Esophagus mucosa (tissue), 1 donor: ENCODE measurements at places on chromosomes 16 and 17.
A peak's percentile ranks its signal among the peaks of the same experiment; 100 is the strongest.

DNA sequence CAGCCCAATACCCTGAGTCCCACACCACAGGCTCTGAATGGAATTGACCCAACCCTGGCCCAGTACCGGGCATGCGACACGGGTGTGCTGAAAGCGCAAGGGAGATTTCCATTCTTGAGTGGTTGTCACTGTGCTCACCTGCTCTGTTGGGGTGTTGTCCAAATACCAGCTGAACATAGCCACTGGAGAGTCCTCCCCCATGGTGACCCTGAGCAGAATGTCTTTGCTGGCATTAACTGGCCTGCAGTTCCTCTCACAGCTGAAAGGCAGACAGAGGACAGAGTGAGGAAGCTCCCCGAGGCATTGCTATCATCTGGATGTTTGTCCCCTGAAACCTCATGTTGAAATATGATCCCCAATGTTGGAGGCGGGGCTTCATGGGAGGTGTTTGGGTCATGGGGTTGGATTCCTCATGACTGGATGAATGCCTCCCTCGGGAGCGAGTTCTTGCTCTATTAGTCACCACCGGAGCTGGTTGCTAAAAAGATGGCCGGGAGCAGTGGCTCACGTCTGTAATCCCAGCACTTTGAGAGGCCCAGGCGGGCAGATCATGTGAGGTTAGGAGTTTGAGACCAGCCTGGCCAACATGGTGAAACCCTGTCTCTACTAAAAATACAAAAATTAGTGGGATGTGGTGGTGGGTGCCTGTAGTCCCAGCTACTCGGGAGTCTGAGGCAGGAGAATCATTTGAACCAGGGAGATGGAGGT is 57.3 kb upstream of the BCO1 start:
- peak; percentile 93 for ATAC-seq

DNA sequence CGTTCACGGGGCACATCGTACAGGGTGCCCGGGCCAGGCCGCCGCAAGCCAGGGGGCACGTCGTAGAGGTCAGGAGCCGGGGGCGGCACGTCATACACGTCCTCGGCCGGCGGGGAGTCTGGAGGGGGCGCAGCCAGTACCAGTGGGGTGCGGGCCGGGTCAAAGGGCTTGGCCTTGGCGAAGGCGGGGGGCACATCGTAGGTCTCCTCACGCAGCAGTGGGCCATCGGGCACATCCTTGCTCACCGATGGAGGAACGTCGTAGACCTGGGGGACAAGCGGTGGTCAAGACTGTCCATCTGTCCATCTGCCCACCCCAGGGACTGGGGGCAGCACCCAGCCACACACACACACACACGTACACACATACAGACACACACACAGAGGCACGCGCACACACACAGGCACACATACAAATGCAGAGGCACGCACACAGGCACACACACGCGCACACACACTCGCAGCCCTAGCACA is 15.7 kb downstream of the BCAR1 start:
- no peak for ATAC-seq

GRCh38 chr17:39073916-39074315 is 77.5 kb downstream of the PLXDC1 start:
- ATAC-seq: peak; percentile 62

- ATAC-seq: no peak
These were observed 35.7 kb downstream of the SMARCE1 start for GRCh38 chr17:40611840-40612474.

DNA sequence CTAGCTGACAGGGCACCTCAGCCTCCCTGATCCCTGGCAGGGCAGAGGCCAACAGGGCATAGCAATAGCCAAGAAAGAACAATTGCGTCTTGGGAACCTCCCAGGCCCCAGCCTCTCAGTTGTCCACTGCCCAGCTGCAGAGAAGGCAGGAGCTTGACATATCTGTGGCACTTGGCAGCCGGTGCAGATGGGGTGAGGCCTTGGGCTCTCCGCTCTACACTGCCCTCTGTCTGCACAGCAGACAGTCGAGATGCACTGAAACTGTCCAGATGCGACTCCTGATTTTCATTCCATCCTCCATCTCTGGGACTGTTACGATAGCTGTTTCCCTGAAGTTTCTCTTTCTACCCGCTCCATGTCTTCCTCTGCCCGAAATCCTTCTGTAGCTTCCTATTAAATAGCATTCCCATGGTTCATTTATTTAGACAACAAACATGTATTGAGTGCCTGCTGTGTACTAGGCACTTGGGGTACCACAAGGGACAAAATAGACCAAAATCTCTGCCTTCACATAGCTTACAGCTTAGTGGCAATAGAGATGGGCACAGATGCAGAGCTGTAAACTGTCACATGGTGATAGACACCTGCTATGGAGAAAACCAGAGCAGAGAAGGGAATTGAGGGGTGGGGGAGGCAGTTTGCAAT is 3.3 kb downstream of the POLR3E start:
- no peak for ATAC-seq

- peak; percentile 3 for ATAC-seq
These were observed 1.1 kb downstream of the DHRS11 start for GRCh38 chr17:36592716-36593321.

- ATAC-seq: no peak
These were observed 22.5 kb downstream of the MPHOSPH6 start for GRCh38 chr16:82147546-82147945.

- ATAC-seq: no peak
These were observed 6.0 kb downstream of the TIMM22 start for GRCh38 chr17:1002771-1003555.

- no peak for ATAC-seq
These were observed 352.4 kb downstream of the C16orf95 start for GRCh38 chr16:86964796-86965241.

- ATAC-seq: no peak
These were observed 107.8 kb downstream of the YPEL2 start for GRCh38 chr17:59439262-59439661.

GRCh38 chr17:49577963-49578362 is 2.3 kb downstream of the NXPH3 start:
- no peak for ATAC-seq

GRCh38 chr16:70740914-70741782 is 55.3 kb upstream of the MTSS2 start:
- no peak for ATAC-seq

GRCh38 chr17:550463-551180 is 164.0 kb downstream of the VPS53 start:
- no peak for ATAC-seq

- no peak for ATAC-seq
These were observed 6.9 kb downstream of the HERPUD1 start for GRCh38 chr16:56938664-56939513.

- no peak for ATAC-seq
These were observed 13.8 kb downstream of the PARN start for GRCh38 chr16:14616280-14616679.

DNA sequence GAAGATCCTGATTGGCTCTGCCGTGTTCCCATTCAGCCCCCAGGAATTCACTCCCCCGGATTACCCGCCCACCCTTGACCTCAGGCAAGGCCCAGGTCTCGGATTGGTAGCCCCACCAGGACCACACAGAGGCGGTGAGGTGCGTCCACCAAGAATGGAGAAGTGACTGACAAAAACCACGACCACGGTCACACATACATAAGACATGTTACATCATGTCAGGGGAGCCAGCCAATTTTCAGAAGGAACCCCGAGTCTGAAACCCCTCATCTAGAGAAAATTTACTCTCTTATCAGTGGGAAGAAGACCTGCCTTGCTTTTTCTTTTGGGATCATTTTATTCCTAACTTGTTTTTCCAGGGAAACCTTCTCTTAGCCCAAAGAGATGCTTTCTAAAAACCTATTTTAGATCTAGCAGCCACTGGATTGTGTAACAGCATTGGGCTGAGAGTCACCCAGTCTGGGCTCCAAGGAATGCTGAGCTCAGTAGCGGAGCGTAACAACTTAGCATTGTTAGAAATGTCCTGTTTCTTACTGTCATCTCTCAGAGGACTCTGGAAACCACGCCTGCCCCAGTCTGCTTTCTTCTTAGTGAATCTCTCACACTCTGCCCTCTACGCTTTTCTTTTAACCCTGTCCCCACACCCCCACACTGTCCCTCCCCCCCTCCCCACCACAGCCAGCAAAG is 164.1 kb downstream of the CMIP start:
- ATAC-seq: peak; percentile 38

GRCh38 chr16:86595983-86596605 is 17.7 kb downstream of the FOXL1 start:
- no peak for ATAC-seq

- ATAC-seq: no peak
These were observed 54.4 kb downstream of the TMEM132E start for GRCh38 chr17:34633760-34634159.

DNA sequence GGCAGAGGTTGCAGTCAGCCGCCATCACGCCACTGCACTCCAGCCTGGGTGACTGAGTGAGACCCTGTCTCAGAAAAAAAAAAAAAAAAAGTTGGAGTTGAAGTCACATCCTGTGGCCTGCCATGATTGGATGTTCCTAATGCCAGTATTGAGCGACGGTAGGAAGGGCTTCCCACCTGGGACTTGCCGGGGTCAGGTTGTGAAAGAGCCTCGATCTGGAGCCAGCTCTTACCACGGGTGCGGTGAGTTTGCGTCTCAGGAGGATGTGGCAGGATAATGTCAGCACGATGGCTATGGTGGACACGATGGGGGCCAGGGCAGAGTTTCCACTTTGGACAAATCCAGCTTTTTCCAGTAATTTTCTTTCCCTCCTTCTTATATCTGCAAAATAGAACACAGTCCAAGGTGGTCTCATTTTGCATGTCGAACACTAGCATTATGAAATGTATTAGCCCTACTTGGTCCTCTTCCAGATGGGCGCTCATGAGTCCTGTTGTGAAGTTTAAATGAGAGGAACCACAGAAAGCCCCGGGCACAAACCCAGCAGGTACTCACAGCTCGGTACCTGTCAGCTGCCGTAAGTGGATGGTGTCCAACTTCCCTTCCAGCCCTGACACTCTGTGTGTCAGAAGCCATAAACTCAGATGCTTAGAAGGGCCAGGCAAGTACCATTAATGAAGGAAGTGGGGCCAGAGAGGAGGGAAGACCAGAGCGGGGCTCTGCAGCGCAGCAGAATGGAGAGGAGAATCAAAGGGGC is 22.2 kb downstream of the ABCC12 start:
- no peak for ATAC-seq

GRCh38 chr16:75019007-75019406 is 20.2 kb downstream of the ZNRF1 start:
- ATAC-seq: peak; percentile 58

GRCh38 chr17:71825687-71826086 is 295.1 kb upstream of the SOX9 start:
- no peak for ATAC-seq

- peak; percentile 33 for ATAC-seq
These were observed 418.7 kb downstream of the KCNJ2 start for GRCh38 chr17:70588003-70588402.

DNA sequence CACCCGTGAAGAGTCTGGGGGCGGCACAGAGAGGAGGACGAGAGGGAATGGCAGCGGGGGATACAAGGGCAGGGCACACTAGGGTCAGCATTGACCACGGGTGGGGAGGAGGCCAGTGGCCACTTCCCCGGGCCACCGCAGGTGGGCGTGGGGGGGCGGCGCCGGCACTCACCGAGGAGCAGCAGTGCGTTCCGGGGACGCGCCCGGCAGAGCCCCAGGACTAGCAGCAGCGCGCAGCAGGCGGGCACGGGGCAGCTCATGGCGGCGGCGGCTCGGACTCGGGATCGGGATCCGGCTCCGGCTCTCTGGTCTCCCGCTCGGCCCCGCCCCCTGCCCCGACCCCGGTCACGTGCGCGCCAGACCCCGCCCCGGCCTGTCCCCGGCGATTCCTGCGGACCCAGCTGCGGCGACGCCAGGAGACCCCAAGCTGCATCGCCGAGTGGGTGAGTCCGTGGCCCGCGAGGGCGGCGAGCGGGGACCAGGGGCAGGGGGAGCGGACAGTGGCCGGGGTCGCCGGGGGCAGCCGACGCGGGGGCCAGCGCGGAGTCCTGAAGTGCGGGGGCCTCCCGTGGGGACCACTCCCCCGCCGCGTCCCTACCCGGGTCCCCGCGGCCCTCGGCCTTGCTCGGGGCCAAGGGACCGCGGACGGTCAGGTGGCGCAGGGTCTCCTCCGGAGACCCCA is at the start of the genes SGSH and SLC26A11:
Gene SGSH, minus strand, starts transcription at position 280 of the 682 bp plus-strand sequence. Its CDS starts 20 bp downstream, at position 260.
Gene SLC26A11, plus strand, starts transcription at position 374 of the 682 bp plus-strand sequence. CDS start 1,134 bp downstream, outside the sequence.
- ATAC-seq: peak; percentile 76

GRCh38 chr16:79163691-79164387 is 436.7 kb downstream of the MAF start:
- no peak for ATAC-seq

DNA sequence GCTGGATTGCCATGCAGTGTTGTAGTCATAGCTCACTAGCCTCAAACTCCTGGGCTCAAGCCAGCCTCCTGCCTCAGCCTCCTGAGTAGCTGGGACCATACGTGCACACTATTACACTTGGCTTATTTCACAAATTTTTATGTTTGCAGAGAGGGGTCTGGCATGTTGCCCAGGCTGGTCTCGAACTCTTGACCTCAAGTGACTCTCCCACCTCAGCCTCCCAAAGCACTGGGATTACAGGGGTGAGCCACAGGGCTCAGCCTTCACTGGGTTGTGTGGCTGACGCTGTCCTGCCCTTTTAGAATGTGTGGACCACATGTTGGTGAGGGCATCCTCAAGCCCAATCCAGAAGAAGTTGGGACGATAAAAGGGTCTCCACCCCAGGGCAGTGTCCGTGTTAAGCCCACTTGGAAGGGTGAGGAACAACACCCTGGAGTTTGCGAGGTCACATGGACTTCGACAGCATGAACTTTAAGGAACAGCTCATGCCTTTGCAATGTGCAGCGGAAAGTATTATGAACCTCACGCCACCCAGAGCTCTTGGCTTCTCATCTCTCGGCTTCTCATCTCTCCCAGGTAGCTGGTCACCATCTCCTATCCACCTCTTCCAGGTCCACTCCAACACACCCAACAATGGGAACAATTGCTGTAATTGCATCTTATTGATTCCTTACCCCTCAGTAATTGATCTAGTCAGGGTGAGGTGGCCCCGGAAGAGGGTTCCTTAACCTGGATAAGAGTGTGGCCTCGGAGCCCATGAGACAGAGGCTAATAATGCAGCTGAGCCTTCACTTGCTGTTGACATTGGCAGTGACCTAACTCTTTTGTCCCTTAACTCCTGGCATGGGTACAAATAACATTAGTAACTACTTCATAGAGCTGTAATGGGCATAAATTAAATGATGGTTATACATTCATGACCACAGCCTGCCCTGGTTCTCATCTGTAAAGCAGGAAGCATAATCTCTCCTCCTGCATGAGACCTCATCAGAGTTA is 6.7 kb downstream of the FOXL1 start:
- no peak for ATAC-seq

DNA sequence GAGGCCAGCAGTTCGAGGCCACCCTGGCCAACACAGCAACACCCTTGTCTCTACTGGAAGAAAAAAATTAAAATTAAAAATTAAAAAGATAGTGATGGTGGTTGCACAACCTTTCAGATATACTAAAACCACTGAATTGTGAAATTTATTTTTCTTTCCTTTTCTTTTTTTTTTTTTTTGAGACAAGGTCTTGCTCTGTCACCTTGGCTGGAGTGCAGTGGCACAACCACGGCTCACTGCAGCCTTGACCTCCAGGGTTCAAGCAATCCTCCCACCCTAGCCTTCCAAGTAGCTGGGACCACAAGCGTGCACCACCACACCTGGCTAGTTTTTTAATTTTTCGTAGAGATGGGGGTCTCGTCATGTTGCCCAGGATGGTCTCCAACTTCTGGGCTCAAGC is 254.4 kb downstream of the SLC39A11 start:
- no peak for ATAC-seq
